GM13976 (cell line): ENCODE measurements at places on chromosomes 12 and 14.

GRCh38 chr14:73476451-73476931, 14.2 kb upstream of the RIOX1 start:
- DNase-seq, result no peak

GRCh38 chr12:94372461-94372860, 87.2 kb downstream of the CEP83 start:
- DNase-seq, result peak; percentile 39

DNA sequence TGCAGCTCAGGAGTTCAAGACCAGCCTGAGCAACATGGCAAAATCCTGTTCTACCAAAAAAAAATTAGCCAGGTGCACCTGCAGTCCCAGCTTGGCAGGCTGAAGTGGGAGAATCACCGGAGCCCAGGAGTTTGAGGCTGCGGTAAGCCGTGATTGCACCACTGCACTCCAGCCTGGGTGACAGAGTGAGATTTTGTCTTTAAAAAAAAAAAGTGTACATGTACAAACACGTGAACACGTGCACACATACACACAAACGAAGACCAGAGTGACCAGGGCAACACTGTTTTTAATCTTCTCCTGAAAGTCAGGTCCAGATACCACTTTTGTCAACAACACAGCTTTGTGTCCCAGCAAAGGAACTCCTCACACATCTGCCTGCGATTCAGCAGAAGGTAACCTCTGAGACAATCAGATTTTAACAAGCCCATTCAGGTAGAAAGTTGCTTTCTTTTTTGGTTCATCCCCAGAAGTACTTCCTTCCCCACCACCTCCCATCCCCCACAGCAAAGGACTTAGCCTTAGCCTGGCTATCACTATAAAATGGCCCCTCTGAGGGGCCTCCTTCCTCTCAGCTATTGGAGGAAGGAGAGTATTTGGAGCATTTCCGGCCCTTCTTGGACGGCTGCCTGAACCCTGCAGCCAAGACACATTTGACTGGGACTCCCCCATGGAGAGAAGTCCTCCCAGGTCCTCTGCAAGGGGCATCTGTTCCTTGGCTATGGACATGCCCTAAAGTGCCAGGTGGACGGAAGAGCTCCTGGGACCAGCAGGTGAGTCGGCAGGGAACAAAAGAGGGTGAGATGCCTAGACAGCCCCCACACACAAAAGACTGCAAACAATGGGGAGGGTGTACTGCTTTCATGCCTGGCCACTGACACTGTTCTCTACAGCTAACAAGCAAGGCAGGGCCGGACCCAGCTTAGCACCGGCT, 9.8 kb downstream of the CTDSP2 start:
- DNase-seq, result peak; percentile 71

DNA sequence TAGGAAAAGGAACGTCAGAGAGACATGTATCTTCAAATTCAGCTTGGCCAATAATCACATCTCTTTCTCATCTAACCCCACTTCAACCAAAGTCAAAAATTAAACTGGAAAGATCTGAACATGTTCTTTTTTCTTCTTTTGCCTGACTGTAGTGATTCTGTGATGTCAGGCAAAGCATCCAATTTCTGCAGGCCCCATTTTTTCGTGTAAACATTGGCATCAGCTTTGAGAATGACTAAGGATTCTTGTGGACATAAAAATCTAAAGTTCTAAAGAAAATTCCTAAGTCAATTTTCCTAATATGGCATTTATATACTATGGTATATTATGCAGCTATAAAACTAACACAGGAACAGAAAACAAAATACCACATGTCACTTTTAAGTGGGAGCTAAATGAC, 89.1 kb downstream of the STXBP6 start:
- DNase-seq, result no peak

GRCh38 chr14:104595116-104595675, 9.4 kb downstream of the TMEM179 start:
- no peak for DNase-seq

- peak; percentile 66 for DNase-seq
Observed at GRCh38 chr12:4909734-4910501, at the start of gene KCNA1. TSS of gene KCNA1 (plus strand) at chr12:4909905. CDS start at chr12:4911379, 1,474 bp downstream.

DNA sequence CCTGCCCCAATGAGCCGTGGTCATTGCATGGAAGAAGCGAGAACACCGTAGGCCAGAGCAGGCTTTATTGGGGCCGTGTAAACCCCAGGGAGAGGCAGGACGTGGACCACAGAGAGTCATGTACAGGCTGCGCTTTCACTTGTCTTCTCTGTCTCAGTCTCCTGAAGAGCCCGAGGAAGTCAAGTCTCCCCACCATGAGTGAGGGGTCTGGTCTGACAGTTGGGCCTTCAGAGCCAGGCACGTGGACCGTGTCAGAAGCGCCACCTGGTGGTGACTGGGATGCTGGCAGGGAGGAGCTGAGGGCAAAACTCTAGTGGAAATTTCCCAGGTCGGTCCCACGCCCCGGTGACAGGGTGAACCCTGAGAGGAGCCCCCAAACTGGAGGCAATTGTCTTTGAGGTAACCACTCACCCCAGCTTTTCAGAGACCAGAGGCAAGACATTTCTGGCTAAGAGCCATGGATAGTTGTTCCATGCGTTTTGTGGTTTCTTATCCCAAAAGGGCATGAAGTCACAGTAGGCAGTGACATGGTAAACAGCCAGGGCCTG, 17.4 kb downstream of the RPS6KL1 start:
- DNase-seq, result peak; percentile 83

GRCh38 chr14:81434230-81434629, 34.1 kb upstream of the STON2 start:
- no peak for DNase-seq

DNA sequence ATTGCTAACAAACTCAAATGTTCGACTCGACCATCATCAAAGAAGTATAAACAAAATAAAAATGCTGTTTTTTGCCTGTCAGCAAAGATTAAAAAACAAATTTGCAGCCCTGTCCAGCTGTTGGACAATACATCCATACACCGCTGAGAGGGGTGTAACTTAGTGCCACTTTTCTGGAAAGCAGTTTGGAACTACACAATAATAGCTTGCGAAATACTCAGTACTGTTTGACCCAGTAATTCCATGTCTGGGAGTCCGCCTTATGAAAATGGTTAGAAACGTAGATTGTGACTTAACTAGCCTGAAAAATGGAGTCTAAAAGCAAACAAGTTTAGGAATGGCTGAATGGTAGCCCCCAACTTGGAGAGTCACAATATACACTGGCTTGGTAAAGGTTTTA, 6.4 kb downstream of the USP30 start:
- no peak for DNase-seq

GRCh38 chr12:94100211-94100627, 48.2 kb upstream of the PLXNC1 start:
- no peak for DNase-seq

- DNase-seq, result no peak
Observed at GRCh38 chr12:106063826-106064720, 74.7 kb downstream of the NUAK1 start.

DNA sequence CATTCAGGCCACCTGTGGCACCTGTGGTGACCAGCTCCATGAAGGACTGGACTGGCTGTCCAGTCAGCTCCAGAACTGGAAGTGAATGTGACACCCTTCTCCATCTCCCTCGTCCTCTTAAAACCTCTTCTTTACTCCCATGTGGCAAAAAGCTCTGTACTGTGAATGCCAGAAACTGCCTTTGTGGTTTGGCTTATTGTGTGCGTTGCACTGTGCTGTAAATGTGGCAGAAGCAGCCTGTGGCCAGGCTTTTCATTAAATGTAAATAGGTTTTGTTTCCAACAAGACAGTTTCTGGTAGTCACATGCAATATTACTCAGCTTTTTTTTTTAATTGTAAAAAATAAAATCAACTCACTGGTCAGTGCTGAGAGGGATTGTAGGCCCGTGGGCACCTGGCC, 453.7 kb downstream of the ATP23 start:
- DNase-seq, result no peak

DNA sequence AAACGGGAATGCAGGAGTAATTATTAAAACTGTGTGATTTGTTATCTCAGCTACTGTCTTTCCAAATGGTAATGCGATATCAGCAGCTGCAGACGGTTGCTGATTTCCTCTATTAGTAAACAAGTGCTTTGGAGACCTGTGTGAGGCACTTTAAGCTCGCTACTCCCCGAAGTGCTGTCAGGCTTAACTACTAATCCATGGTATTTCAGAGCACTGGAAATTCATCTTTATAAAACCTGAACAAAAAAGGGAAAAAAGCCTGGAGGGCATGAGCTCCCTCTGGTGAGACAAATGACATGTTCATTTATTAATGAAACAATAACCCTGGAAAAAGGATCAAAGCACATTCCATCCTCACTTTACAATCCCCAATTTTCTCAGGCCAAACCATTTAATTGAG, 143.6 kb upstream of the OTX2 start:
- no peak for DNase-seq
